ENCODE measurements at places on chromosomes 7 and 10. TPM values are rescaled to one million over a fixed set of nuclear protein-coding genes. Genes with fewer than 3 reads are reported as not detected.

DNA sequence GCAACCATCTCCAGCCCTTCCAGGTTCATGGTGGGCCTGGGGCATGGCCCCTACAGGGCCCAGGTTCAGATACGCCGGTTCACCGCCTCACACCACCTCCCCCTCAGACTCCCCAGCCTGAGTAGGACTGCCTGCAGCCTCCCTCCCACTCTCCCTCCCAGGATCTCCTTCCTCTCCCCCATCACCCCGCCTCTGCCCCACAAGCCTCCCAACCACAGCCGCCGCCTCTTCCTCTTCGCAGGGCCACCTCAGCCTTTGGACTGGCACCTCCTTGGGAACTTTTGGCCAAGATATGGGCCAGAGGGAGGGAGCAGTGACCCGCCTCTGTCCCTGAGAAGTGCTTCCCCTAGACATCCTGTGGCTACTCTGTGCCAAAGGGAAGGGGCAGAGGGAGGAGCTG is 9.3 kb downstream of the KCNIP2 start:
- H3K4me3 ChIP-seq: no peak overlapping the region
- peaks cover 51% of the 10 kb centered on the region for H3K4me1 ChIP-seq

DNA sequence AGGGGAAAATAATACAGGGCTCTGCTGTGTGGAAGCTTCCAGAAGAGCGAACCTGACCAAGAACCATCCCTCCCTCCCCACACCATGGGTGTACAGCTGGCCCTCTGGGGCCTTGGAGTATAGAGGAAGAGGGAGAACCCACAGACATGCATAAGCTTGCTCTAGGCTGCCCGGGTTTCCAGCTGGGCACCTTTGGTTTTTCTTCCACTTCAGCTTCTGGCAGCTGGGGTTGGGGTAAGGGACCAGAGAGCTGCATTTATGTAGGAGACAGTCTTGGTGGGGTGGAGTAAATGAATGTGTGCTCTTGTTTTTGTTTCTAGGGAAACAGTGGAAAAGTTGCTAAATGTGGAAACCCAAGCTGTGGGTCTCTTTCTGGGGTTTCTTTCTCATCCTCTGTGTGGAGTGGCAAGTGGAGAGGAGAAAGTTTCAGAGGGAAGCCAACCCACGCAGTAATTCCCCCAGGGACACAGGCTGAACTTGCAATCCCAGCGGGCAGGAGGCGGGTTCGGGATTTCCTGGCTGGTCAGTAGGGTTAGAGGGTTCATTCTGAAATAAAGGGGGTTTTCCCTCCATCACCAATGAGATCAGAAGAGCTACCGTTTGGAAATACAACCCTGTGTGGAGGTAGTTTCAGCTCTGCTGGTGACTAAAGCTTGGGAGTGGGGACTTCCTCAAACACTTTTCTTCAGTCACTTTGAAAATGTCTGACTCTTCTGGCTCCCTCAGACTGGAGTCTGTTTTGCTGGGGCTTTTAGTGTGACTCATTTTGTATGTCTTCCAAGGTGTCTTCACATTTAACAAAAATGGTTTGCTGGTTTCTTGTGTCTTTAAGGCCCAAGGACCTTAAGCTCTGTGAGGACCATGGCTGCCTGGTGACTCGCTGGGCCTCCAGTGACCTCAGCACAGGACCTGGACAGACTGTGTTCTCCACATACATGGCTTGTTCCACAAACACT is 22.2 kb upstream of the SRGN start:
- H3K4me1 ChIP-seq: no peaks in the 10 kb centered on the region
- no peak overlapping the region for H3K27ac ChIP-seq
- no peaks in the 10 kb centered on the region for H3K36me3 ChIP-seq
- peaks cover 3% of the 10 kb centered on the region for H3K27me3 ChIP-seq

DNA sequence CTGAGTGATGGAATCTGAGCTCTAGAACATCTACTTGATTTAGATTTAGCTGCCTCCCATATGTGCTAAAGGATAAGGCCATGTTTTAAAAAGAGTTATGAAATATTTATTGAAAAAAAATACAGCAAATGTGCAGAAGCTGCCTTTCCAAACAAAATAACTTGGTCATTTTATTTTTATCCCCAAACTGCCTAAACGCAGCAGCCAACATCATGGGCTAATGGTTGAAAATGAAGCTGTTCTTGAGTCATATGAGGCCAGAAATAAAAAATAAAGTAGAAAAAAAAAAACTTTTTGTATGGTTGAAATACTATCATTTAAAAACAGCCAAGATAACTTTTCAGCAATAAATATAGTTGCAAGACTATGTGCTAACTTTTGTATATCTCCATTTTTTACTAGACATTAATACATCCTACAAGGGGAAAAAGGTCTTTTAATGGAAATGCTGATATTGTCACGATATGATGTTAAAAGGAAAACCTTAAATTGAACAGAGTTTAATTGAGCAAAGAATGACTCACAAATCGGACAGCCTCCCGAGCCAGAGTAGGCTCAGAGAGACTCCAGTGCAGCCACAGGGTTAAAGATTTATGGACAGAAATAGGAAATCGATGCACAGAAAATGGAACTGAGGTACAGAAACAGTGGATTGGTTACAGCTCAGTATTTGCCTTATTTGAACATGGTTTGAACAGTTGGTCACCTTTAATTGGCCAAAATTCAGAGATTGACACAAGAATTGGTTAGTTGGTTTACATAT is 305.8 kb downstream of the MDFIC start:
- no peaks in the 10 kb centered on the region for H3K36me3 ChIP-seq
- no peak overlapping the region for H3K27ac ChIP-seq
- no peaks in the 10 kb centered on the region for H3K4me1 ChIP-seq
- H3K4me3 ChIP-seq: no peak overlapping the region
- no peaks in the 10 kb centered on the region for H3K27me3 ChIP-seq
- no peak for DNase-seq

DNA sequence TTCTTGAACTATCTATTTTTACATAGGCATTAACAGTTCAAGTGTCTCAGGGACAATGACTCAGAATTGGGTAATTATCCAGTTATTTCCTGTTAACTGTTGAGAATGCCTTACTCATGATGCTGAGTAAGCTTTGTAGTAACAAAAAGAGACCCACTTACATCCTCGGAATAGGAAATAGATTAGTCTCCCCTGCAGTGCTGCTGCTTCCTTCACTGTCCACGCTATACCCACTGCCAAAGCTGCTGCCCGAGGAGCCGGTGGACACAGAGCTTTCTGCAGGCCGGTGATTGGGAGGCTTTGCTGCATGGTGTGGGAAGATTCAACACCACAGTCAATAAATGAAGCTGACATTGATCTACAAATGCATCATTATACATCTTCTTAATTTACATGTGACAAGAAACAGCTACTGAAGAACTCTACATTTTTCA is 357.1 kb downstream of the PCLO start:
- H3K27me3 ChIP-seq: no peaks in the 10 kb centered on the region
- no peaks in the 10 kb centered on the region for H3K36me3 ChIP-seq
- H3K27ac ChIP-seq: no peak overlapping the region
- no peaks in the 10 kb centered on the region for H3K4me1 ChIP-seq
- DNase-seq: no peak

Gene AP5Z1
- 21.9 TPM for total RNA-seq
